ENCODE measurements at places on chromosomes 6 and 20. TPM values are rescaled to one million over a fixed set of nuclear protein-coding genes. Genes with fewer than 3 reads are reported as not detected.

- no peaks in the 10 kb centered on the region for H3K36me3 ChIP-seq
- H3K27me3 ChIP-seq: no peaks in the 10 kb centered on the region
- H3K27ac ChIP-seq: no peak overlapping the region
Observed at GRCh38 chr6:169529931-169530751, 171.7 kb downstream of the WDR27 start.

DNA sequence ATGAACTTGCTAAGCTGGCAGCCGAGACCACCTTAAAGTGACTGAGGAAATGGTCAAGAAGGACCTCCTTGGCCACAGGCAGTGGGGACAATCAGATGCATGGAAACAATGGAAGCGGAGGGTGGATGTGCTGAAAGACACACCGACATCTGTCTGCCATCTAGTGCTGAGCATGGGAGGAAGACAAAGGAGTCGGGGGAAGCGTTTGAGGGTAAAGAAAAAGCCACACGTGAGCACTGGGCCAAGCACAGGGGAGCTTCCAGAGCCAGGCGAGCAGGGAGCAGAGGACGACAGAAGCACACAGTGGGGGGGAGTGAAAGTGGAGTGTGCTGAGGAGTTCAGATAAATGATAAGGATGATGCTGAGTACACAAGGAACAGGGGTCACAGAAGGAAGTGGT is 367.8 kb downstream of the ZFAND3 start:
- H3K4me3 ChIP-seq: no peak overlapping the region
- H3K36me3 ChIP-seq: no peaks in the 10 kb centered on the region
- H3K27ac ChIP-seq: no peak overlapping the region
- H3K4me1 ChIP-seq: no peaks in the 10 kb centered on the region
- DNase-seq: no peak

Gene SEL1L2
- total RNA-seq: not detected

- no peaks in the 10 kb centered on the region for H3K27me3 ChIP-seq
- H3K4me3 ChIP-seq: no peak overlapping the region
- no peak overlapping the region for H3K27ac ChIP-seq
Observed at GRCh38 chr20:51437182-51437924, 105.2 kb downstream of the NFATC2 start.

Gene NKX2-2
- not detected for total RNA-seq

- no peaks in the 10 kb centered on the region for H3K36me3 ChIP-seq
- no peaks in the 10 kb centered on the region for H3K27me3 ChIP-seq
- H3K4me3 ChIP-seq: no peak overlapping the region
- no peak for DNase-seq
- H3K27ac ChIP-seq: no peak overlapping the region
Observed at GRCh38 chr6:132187816-132188215, 213.5 kb downstream of the MOXD1 start.

Gene RAB44
- total RNA-seq: 0.14 TPM

GRCh38 chr6:163416557-163417253 is 2.2 kb downstream of the QKI start:
- peak overlapping the region; percentile 96 for H3K27ac ChIP-seq
- H3K36me3 ChIP-seq: no peaks in the 10 kb centered on the region
- peak; percentile 84 for DNase-seq

Gene ENPP3
- 0.19 TPM for total RNA-seq
